Smooth muscle cell of trachea (primary cell): ENCODE measurements at places on chromosomes 6 and 20. TPM values are rescaled to one million over a fixed set of nuclear protein-coding genes. Genes with fewer than 3 reads are reported as not detected.

Gene NFATC2
- under 0.01 and 0.17 TPM in 2 replicates for total RNA-seq

Gene ZSCAN23
- total RNA-seq: 4.3 and 11.1 TPM in 2 replicates

Gene NOTCH4
- total RNA-seq: 1.3 and 2.0 TPM in 2 replicates

Gene TRDN
- not detected in 2 replicates for total RNA-seq

Gene HLA-G
- 0.17 TPM in 1 of 2 replicates, not detected in the other for total RNA-seq

Gene MTFR2
- total RNA-seq: 0.66 and 2.9 TPM in 2 replicates

Gene RNASET2
- total RNA-seq: 19.6 and 57.4 TPM in 2 replicates

Gene TFAP2D
- total RNA-seq: not detected in 2 replicates

Gene RAD21L1
- total RNA-seq: under 0.01 TPM in 1 of 2 replicates, not detected in the other

Gene C20orf204
- 0.99 and 1.3 TPM in 2 replicates for total RNA-seq

Gene DOK5
- total RNA-seq: 27.5 and 38.7 TPM in 2 replicates

Gene GHRH
- total RNA-seq: not detected in 2 replicates

Gene RPS18
- 3,088 and 3,156 TPM in 2 replicates for total RNA-seq

Gene FAM209A
- not detected in 2 replicates for total RNA-seq

Gene BCAS1
- total RNA-seq: under 0.01 TPM in 2 replicates

Gene PTCHD4
- total RNA-seq: 0.15 and 3.5 TPM in 2 replicates

Gene SAMHD1
- 43.7 and 70.1 TPM in 2 replicates for total RNA-seq

Gene AVP
- total RNA-seq: not detected in 2 replicates

Gene DLK2
- total RNA-seq: 0.66 TPM in 1 of 2 replicates, not detected in the other

Gene PGC
- total RNA-seq: not detected in 2 replicates

Gene JPH2
- under 0.01 and 0.50 TPM in 2 replicates for total RNA-seq

Gene FKBP1C
- 0.17 and 0.87 TPM in 2 replicates for total RNA-seq

Gene SRMS
- not detected in 2 replicates for total RNA-seq

Gene BRPF3
- 14.4 and 15.5 TPM in 2 replicates for total RNA-seq
